ENCODE measurements at places on chromosomes 6 and 20. TPM values are rescaled to one million over a fixed set of nuclear protein-coding genes. Genes with fewer than 3 reads are reported as not detected.

DNA sequence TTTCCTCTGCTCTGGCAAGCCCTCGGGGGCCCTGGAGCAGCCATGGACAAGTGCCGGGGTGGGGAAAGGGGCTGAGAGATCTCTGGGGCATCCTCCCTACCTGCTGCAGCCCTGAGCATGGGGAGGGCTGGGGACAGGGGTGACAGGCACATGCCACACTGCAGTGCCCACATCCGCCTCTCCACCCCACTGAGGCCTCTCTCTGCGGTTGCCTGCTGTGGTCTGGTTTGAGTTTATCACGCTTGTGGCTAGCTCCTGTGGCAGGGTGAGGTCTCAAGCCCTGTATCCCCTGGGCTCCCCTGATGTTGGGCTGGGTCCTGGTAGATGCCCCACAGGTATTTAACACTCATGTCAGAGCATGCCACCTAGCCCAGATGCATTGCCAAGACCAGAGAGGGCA is 52.9 kb upstream of the MLN start:
- peak; percentile 58 for DNase-seq

HLA-DMB gene
- total RNA-seq: 587 TPM

DNA sequence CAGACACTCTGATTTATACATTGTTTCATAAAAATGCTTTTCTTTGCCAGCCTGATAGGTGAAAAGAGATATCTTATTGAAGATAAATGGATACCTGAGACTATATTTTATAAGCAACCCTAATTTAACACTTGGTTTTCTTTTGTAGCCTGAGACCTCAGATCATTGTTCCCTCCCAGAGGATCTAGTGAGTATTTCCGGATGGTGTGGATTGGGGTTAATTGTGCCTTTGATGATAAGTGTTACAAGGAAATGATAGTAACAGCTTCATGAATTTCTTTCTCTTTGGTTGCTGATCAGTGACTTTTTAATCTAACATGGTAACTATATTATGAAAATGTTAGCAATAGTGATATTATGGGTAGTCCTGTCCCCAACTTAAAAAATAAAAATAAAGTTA is 30.4 kb downstream of the KDM1B start:
- no peak for DNase-seq

- no peak for DNase-seq
Measured at GRCh38 chr6:129692467-129692866, 17.5 kb downstream of the ARHGAP18 start.

CGAS gene
- total RNA-seq: 24.7 TPM

EYS gene
- not detected for total RNA-seq

DNA sequence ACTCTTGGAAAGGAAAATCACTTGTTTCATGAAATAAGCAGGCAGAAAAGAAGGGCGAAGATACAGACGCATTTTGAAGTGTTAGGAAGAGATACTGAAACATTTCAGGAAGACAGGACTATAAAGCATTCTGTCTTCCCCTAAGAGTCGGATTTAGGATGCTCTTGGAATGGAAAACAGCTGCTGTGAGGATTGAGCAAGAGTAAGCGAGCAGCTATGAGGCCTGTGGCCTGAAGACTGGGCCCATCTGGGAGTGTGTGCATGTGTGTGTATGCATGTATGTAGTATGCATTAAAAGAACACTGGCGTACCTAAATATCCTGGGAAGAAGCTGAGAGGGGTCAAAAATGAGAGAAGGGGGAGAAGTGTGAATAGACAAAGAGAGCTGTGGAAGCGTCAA is 83.6 kb downstream of the SIM1 start:
- no peak for DNase-seq

GRCh38 chr6:162705736-162706135 is 21.8 kb downstream of the PRKN start:
- DNase-seq: no peak

DNA sequence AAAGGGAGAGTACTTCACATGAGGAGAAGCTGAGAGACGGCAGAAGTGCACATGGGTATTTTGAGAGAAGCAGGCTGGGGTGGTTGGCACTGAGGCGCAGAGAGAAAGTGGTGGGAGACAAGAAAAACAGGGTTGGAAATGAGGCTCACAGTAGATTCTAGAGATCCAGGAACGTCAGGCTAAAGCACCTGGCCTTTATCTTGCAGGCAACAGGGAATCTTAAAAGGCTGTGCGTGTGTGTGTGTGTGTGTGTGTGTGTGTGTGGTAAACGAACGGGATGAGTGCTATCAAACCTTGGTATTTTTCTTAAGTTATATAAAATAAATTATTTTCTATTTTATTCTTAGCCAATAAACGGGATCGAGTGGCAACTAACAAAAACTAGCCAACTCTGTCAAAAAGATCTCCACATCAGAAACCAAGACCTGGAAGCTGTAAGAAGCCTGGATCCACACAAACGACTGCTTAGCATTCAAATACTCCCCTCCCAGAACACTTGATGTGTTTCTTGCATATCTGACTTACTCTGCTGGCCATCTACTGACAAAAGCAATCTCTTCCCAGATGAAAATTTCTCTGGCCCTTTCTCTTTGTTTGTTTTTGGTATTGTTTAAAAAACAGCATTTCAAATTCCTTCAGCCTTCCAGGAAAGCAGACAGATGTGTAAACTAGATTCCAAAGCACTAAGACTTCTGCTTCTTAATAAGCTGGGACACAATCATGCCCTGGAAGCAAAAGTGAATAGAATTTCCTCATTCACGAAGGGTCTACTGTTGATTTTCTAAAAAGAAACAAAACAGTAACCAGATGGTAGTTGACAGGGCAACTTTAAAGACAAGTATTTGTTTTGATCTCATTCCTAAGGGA is 44.8 kb upstream of the FABP7 start:
- DNase-seq: no peak

- DNase-seq: no peak
Measured at GRCh38 chr6:84457276-84457675, 229.8 kb upstream of the CEP162 start.

- DNase-seq: no peak
Measured at GRCh38 chr6:75085931-75086635, 119.8 kb downstream of the COL12A1 start.

DNA sequence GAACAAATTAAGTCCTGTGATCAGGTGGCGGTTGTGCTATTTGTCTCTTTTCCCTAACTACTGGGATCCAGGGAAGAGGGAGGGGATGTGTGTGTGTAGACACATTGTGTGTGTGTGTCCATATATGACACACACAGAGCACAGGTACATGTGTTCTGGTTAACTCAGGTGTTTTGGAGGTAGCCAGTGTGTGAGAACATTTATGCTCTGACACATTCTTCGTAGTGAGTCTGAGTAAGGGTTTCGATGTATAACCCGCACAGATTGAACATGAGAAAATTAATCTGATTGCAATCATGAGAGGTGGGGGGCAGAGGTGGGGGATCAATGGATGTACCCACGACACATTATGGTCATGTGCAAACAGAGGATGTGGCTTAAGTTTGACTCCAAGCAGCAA is 12.6 kb downstream of the ZC3H12D start:
- DNase-seq: no peak

- peak; percentile 94 for DNase-seq
Measured at GRCh38 chr20:34709831-34710567, 5.9 kb downstream of the TP53INP2 start.

EFCAB8 gene
- total RNA-seq: 3.8 TPM

DNA sequence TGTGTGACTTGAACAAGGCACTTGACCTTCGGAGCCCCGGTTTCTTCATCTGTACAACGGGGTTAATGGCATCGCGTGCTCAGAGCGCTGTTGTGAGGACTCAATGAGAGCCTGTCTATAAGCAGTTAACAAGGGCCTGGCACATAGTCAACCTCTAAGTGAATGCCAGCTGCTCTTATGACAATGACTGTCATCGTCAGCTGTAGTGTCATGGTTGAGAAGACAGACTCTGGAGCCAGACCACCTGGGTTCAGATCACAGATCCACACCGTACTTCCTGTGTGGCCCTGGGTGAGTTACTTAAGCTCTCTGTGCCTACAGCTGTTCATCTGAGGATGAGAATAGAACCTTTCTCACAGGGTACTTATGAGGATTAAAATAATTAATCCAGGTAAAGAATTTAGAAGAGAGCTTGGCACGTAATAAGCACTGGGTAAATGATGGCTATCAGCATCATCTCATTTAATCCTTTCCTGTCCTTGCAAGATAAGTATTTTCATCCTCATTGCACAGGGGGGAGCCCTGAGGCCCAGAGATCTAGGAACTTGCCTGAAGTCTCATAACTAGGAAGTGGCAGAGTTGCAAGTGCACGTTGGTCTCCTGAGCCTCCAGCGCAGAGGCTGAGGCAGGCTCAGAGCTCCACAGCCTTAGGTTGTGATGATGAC is 105.3 kb downstream of the EYA2 start:
- no peak for DNase-seq

DNA sequence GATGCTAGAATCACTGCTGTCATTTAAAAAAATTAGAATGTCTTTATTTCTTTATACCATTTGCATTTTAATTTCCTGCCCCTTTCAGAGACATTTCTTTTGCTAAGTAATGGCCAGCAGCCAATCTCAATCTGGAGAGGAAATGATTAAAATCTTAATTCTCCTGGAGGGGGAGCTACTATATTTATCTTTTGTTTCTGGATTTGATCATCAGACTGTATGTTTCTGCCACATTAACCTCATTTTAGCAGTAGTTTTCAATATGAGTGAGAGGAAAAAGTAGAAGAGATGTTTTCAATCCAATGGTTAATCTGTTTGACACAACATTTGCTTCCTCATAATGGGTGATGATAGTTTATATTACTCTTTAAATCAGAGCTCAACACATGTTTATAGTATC is 138.0 kb downstream of the FUT9 start:
- DNase-seq: no peak

RRAGD gene
- 2.7 TPM for total RNA-seq

DNA sequence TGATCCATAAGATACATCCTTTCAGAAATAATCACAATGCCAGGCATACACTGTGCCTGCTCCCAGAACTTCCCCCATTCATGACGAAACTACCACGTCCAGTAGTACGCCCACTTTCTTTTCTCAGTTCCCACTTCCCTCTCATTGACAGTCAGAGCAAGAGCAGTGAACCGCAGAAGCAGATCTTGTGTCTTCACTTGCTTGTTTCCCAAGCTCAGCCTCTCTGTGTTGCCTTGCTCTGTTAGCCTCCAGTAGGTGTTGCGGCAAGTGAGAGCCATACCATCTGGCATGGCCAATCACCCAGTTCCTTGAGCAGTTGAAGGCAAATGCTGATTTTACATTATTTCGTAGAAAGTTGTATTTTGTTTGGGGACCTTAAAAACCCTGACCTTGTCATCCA is 11.7 kb downstream of the UST start:
- DNase-seq: peak; percentile 96

GRCh38 chr6:11921751-11922150 is 90.4 kb upstream of the HIVEP1 start:
- no peak for DNase-seq

GJA10 gene
- not detected for total RNA-seq

DNA sequence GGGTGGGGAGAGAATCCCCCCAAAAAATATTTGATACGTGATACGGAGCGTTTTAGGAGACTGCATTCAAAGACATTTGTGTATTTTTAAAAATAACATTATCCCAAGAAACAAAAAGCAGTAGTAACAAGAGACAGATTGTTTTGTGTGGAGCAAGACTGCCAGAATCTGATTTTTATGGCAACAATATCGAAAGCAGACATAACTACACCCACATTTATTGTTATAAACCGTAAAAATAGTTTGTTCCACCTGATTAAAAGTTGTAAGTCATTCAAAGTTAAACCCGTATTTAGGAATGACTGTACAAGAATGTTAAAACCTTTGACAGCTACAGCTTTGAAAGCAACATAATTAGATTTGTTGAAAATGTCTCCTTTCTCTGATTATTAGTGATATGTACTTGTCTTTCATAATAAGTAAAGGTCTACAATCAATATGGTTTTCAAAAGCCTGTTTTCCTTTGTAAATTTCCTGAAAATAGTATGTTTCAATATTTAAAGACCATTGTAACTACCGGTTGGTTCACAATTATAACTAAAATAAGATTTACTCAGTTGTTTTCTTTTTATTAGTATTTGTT is 2.7 kb downstream of the EYA4 start:
- no peak for DNase-seq

- no peak for DNase-seq
Measured at GRCh38 chr20:41594514-41595322, 23.5 kb downstream of the CHD6 start.

DNA sequence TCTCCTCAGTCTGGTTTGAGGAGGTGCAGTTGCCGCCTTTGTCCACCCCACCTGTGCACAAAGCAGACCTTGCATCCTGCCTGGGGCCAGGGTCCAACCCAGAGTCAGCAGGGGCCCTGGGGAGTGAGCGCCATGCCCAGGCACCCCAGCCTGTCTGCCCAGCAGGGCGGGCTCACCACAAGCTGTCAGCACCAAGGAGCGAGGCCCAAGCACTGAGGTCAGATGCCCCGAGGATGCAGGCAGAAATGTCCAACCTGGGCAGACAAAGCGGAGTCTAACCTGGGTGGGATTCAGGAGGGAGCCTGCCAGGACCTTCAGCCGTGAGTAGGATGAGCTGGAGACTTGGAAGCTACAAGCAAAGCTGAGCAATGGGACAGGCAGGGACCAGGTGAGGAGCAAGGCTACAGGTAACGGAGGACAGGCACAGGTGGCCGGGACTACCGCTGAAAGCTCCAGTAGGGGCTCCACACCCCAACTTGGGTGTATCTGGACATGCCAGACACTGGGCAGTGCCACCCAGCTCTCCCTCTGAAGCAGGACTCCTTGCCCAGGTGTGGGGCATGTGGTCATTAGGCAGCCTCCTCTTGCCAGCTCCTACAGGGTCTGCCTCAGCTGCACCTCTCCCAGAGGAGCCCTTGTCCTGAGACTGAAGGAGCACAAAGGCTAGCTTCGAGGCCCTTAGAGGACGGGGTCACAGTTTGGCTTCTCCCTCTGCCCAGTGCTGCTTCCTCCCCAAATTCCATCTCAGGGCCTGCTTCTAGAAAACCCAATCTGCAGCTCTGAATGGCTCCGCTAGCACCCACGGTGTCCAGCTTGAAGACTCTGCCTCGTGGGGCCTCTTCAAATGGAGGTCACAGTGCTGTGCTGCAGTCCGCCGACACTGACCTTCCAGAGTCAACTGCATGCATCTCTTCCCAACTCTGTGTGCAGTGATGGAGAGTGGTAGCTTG is 210.6 kb upstream of the CDYL start:
- DNase-seq: no peak

SLC22A16 gene
- total RNA-seq: not detected

GRCh38 chr6:39934131-39934757 is at the start of gene MOCS1:
TSS of gene MOCS1 (minus strand) at chr6:39934462. CDS start at chr6:39934417, 45 bp downstream.
- DNase-seq: peak; percentile 5

DNA sequence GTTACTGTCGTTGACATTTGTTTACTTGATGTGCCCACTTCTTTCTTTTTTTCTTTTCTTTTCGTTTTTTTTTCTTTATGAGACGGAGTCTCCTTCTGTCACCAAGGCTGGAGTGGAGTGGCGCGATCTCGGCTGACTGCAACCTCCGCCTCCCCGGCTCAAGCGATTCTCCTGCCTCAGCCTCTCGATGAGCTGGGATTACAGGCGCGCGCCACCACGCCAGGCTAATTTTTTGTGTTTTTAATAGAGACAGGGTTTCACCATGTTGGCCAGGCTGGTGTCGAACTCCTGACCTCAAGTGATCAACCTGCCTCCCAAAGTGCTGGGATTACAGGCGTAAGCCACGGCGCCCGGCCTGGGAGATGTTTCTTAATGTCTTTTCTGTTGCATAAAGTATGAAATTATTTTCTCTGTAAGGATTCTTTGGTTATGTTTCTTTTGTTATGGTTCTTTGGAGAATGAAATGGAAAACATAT is 33.3 kb upstream of the PRSS16 start:
- no peak for DNase-seq

GRCh38 chr20:48800177-48800576 is 27.6 kb downstream of the PREX1 start:
- no peak for DNase-seq

BMP2 gene
- not detected for total RNA-seq

- DNase-seq: no peak
Measured at GRCh38 chr20:61662226-61662967, 403.3 kb downstream of the TAF4 start.

LPA gene
- total RNA-seq: not detected

All from B cell (primary cell).